ENCODE measurements at places on chromosomes 5 and 9.

DNA sequence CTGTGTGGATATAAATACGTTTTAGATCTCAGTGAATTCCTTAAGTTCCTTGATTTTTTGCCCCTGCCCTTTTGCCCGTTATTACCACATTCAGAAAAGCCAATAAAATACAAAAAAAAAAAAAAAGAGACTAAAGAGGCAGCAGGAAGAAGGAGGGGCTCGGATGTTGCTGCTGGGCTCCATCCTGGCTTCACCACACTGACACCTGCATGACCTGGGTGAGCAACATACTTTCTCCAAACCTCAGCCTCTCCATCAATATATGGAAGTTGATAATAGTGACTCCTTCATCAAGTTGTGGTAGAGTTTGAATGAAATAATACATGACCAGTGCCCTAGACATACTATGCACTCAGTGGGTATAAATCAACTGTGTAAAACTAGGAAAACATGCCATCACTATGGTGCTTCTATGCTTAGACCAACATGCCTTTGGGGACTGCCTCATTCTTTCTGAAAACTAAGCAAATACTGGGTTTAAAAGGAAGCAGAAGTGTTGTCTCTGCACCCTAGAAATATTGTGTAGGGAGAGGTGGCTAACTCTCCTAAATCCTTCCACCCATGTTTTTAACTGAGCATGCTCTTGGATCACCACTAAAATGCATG lies 243.0 kb downstream of the PIK3R1 start:
- DNase-seq, result no peak

- DNase-seq, result no peak
These were observed 138.9 kb downstream of the WDR41 start for GRCh38 chr5:77353251-77353650.

GRCh38 chr5:35146406-35146805 lies 83.9 kb downstream of the PRLR start:
- DNase-seq, result no peak

DNA sequence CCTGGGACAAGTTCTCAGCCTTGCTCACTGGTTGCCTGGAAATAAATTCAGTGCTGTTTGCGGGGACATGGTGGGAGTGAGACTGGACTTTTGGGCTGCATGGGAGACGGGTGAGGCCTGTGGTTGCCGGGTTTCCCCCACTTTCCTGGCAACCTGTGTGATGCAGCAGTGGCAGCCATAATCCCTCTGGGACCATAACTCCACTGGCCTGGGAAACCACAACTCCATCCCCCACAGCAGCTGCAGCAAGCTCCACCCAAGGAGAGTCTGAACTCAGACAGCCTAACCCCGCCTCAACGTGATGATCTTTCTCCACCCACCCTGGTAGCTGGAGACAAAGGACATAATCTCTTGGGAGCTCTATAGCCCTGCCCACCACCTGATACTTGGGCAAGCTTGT lies 349.9 kb downstream of the PIK3R1 start:
- no peak for DNase-seq

DNA sequence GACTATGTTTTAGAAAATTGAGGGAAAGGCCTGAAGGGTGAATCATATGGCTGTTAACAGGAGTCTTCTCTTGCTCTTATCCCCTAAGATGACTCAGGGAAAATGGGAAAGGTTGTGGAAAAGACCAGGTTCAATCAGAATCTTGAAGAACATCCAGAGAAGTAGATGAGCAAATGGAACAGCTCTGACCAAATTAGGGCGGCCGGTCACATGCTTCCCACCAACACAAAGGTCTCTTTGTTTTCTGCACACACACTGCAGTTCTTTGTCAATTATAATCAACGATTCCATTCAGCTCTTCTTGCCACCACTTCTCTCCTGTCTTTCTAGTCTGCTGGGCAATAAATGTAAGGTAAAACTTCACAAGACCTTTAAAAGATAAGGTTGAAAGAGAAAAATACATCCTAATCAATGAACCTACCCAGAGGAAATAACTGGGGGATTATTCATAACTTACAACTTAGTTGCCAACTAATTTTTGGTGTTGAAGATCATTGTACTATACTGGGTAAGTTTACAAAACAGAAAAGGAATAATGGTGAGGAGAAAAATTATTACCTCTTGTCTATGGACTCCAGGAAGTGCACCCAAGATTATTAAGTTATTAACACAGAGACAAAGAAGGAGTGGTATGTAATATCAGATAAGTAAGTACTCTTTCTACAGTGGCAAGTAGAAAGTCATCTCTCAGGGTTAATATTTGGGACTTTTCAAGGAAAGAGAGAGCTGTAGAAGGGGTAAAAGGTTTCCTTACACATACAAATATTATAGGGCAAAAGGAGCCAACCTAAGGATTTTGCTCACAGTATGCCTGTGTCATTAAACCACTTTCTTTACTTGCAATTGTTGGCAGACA lies 441.9 kb upstream of the PIK3R1 start:
- DNase-seq, result no peak

- DNase-seq, result no peak
These were observed 46.4 kb upstream of the SHC3 start for GRCh38 chr9:89225036-89225435.

DNA sequence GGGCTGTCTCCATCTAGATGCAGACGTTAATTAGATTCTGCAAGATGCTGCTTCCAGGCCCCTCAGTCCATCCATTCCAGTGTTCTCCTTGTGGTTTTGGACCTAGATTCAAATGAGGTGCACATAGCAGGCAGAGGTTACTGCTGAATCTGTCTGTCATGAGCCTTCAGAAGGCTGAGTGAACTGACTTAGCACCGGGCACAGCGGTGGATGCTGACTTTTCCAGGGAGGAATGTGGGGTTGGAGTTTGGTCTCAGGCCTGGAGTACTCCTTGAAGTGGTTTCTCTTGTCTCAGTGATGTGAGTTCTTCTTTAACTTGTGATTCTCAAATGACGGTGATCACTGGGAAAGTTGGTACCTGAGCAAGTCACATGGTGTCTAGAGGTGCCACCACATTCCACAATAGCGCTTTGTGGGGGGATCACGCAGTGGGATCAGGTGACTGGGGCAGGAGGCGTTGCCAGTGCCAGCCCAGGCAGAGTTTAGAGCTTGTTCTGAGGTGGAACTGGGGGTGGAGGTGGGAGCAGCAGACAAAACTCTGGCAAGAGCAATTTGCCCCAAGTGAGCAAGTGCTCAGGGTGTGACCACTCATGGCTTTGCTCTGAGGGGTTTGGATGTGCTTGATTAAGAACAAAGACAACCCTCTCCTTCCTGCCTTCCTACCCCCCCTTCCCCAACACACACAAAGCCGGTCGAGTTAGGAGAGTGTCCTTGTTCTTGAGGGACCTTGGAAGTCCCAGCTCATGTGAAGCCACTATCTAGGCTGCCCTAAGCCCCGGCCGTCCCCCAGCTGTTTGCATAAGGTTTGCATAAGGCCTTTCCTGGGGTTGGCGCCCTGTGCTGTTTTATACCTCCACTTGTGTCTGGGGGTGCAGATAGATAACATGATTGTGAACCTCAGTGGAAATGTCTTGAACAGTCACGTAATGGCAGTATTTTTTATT lies 25.1 kb downstream of the JADE2 start:
- DNase-seq, result no peak

- no peak for DNase-seq
These were observed 364.0 kb downstream of the NDUFS4 start for GRCh38 chr5:53924392-53924791.

DNA sequence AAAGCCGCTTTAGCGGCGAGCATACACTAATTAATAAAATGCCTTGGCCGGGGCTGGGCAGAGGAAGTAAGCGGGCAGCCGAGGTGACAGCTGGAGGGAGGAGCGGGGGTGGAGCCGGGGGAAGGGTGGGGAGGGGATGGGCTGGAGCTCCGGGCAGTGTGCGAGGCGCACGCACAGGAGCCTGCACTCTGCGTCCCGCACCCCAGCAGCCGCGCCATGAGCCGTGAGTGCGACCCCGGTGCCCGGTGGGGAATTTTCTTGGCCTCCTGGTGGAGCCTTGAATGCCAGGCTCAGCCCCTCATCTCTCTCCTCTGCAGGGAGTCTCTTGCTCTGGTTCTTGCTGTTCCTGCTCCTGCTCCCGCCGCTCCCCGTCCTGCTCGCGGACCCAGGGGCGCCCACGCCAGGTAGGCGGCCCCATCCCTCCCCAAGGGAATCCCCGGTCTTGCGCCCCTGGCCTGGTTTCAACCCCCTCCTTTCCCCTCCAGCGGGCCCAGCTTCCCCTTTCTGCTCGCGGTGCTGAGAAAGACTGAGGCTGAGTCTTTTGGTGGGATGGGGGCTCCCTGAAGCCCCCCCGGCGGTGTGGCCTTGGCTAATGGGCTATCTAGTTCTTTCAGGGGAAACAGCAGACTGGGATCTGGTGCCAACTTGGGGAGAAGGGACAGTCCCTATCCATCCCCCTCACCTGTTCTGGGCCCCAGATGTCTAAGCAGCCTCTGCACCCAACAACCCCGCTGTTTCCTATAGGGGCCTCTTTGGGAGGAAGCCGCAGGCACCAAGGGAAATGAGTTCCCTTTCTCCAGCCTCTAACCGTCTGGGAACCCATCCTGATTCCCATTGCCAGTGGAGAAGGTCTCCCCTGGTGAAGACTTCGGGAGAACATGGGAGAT lies at the start of gene PTGS1:
Gene PTGS1, plus strand, starts transcription at position 156 of the 887 bp plus-strand sequence. Its CDS starts 61 bp downstream, at position 217.
- no peak for DNase-seq

GRCh38 chr5:139131465-139131864 lies 66.7 kb downstream of the SIL1 start:
- no peak for DNase-seq

GRCh38 chr9:96116275-96117064 lies 185.5 kb downstream of the HSD17B3 start:
- no peak for DNase-seq

- no peak for DNase-seq
These were observed 93.5 kb upstream of the EGFLAM start for GRCh38 chr5:38164776-38165399.

- no peak for DNase-seq
These were observed 248.8 kb downstream of the ISL1 start for GRCh38 chr5:51632027-51632426.

DNA sequence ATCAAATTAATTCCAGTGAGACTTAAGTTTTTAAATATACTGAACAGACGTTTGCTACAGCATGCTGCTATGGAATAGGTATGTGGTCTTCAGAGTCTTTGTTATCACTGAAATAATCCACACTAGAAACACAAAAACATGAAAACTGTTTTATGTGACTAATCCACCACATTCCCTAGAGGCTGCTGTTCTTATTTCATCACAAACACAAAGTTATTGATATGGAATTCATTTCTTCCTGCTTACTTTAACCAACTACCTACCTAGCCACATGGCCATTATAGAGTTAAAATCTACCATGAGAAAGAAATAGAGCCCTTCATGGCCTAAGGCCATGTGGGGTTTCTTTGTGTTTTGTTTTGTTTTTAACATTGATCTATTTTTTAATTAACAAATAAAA lies 232.3 kb upstream of the PTGER4 start:
- DNase-seq, result no peak

GRCh38 chr9:100058699-100059579 lies 39.9 kb downstream of the ERP44 start:
- no peak for DNase-seq

- DNase-seq, result no peak
These were observed 34.9 kb downstream of the RAPGEF1 start for GRCh38 chr9:131704988-131705387.

DNA sequence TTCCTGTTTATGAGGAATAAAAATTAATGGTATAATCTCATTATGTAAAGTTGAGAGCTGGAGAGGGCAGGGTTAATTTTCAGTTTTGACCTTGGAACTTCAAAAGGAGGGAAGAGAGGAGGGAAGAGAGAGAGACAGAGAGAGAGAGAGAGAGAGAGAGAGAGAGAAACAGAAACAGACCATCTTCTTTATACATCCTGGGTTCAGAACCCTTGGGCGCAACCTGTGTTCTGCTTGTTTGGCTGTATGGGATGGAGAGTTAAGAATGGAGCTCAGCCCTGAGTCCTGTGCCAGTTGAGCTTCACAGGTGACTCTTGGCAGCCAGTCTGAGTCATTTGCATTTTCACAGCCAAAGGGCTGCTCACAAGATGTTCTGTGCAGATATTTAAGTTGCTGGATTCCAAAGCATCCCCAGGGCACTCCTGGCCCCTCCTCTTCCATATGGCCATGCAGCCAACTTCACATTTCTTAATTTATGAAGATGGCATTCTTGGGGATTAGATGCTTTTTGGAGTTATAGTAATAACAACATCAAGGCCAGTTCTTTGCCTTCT lies 143.5 kb downstream of the CARTPT start:
- DNase-seq, result no peak

DNA sequence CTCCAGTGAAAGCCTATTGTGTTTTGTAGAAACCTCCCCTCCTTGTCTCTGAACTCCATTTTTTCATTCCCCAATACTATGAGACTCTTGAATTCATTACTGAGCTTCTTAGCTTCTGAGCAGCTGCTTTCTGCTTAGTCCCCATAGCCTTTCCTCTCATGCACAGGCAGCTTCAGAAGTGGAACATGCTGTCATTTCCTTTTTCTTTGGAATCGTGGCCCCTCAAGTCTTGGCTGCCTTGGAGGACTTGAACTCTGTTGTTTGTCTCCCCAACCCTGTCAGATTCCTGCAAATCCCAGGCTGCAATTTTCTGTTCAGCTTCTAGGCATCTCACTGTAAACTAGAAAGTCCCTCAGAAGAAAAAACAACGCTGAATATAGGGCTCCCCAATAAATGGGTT lies 268.5 kb downstream of the ARRDC3 start:
- DNase-seq, result no peak

DNA sequence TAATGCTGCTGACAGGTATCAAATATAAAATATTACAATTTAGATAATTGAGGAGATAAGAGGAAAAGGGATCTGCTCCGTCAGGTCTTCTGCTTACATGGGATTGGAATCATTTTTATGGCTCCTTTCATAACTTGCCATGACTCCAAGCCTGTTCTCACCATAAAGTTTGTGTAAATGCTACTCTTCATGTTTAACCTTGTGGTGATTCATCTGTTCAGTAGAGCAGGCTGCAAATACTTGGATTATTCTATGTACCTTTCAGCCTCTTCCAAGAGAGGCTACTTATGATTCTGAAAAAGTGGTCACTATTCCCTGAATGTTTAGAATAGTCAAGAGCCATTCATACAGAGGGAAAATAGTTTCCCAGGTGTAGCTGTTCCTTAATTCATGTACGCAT lies 66.9 kb downstream of the SLC44A1 start:
- DNase-seq, result no peak

GRCh38 chr5:8157320-8157822 lies 288.4 kb downstream of the MTRR start:
- no peak for DNase-seq

- no peak for DNase-seq
These were observed 42.4 kb upstream of the SMIM32 start for GRCh38 chr5:136235321-136235720.

DNA sequence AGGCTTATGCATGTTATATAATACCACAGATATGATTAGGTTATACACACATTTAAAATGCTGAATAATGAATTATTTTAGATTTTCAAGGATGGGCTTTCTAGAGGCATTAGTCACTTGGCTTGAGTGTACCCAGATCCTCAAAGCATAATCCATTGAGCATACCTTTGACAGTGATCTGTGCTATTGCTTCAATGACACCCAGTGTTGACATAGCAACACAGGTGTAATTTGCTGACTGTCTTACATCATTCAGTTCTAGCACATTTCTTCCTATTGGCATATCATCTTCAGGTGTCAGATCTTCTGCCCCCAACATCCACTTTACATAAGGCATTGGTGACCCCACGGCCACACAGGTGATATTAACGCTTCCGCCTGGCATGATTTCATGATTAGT lies 721.5 kb upstream of the DMAC1 start:
- no peak for DNase-seq

- no peak for DNase-seq
These were observed 173.8 kb upstream of the DAP start for GRCh38 chr5:10934783-10935355.

GRCh38 chr5:154055201-154055600 lies 16.4 kb downstream of the MFAP3 start:
- DNase-seq, result no peak

Data from activated CD4-positive, CD25-positive, alpha-beta regulatory T cell (primary cell).